ENCODE measurements at places on chromosomes 1 and 21.

GRCh38 chr1:115164940-115165705 lies 75.8 kb upstream of the TSPAN2 start:
- no peak for DNase-seq

DNA sequence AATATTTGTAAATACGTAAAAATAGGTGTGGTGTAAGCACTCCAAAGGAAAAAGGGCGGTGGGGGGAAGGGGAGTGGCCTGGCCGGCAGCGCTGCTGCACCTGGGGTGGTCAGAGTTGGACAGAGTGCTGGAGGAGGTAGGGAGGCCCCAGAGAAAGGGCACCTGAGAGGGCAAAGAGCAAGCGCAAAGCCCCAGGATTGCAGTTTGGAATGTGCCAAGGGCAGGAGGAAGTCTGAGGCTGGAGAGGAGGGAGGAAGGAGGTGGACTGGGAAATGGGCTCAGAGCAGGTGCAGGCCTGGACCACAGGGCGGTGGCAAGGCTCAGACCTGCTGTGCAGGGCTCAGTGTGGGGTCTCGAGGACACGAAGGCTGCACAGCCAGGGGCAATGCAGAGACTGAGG lies 30.6 kb downstream of the LDLRAP1 start:
- no peak for DNase-seq

DNA sequence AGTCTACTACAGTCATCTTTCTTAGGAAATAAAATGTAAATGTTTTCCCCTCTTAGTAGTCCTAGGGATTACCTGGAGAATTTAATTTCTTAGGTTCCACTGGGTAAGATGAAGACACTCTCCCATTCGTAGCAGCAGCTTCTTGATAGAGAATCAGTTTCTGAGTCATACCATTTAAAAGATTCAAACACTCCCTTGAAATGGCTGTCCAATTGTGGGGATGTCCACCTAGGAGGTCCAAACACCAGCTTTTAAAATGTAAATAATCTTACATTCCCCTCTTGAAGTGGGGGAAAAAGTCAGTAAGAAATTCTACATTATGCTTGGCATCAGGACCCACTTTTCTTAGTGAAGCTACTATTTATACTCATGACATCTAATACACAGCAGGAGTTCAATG lies 37.5 kb downstream of the NDC1 start:
- no peak for DNase-seq

- no peak for DNase-seq
These were observed 36.4 kb upstream of the BCL9 start for GRCh38 chr1:147504801-147505311.

DNA sequence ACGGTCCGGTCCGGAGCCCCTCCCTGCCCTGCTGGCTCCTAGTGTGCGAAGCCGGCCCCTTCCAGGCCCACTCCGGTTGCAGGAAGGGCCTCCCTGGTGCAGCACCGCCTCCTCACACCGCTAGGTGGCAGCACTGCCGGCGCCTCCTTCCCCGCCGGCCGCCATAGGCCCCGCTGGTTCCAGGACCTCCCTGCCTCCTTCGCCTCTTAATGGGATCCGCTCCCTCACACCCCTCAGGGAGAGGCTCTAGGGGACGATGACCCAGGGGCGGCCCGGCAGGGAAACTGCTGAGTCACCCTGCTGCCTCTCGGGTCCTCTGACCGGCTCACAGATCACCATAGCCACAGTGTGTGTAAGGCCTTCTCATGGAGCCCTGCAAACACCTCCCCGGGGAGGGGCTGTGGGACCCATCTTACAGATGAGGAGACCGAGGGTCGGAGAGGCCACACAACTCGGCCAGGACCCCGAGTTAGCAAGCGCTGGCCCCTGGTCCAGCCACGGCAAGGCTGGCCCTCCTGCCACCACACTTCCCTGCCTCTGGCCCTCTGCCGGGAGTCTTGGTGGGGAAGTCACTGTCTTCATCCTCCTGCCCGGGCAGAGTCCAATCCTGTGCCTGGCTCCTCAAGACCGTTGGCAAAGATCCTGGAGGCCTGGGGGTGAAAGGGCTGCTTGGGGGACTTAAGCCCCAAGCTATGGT lies 1.6 kb upstream of the AJAP1 start:
- DNase-seq, result peak; percentile 68

- DNase-seq, result no peak
These were observed 215.9 kb downstream of the NEGR1 start for GRCh38 chr1:72066431-72066830.

- DNase-seq, result no peak
These were observed 27.0 kb upstream of the ST6GALNAC5 start for GRCh38 chr1:76840278-76840677.

DNA sequence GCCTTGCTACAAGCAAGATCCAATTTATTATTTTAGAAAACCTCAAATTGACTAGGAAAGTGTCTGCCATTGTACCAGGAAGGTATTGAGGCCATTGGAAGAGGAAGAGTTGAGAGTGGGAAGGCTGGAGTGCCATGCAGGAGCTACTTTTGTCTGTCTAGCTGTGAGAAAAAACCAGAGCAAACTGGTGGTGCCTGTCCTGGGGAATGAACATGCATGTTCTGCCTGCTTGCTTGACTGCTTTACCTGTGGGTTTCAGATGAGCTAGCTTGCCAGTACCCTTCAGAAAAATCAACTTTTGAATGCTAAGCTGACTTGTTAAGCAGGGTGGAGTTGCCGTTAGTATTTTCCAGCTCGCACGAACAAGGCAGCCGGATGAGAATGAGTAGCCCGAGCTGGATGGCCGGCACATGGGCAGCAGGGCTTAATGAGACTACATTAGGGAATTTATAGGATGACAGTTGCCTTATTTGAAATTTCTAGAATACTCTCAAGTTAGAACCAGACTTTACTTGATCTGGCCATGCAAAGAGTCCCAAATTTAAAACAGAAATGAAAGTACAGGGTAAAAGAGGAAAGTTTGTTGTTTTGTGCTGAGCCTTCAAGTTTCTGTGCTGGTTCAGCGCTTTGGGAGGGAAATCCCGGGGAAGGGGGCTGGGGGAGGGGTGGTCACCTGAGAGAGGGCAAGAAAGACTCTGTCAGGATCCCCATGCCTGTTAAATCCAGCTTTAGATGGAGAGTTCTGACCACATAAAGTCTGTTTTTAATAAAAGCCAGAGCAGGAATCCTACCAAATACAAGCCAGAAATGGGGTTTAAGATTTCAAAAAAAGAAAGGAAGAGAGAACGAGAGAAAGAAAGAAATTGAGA lies 29.6 kb upstream of the C1orf105 start:
- no peak for DNase-seq

DNA sequence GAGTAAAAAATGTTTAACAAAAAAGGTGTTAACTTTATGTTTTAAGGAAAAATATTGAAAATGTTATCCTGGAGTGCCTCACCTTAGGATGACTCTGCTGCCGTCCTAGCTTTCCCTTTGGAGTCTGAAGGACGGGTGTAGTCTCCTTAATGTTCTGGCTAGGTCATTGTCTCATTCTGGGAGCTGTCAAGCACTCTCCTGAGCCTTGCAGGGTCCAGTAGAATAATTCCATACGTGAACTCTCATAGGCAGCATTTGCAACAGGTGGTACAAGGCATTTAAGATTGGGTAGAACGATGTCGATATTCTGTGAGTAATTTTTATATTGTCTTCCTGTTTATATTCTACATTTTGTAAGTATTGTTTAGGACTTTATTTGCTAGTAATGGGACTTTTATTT lies 283.6 kb upstream of the C1orf105 start:
- no peak for DNase-seq

DNA sequence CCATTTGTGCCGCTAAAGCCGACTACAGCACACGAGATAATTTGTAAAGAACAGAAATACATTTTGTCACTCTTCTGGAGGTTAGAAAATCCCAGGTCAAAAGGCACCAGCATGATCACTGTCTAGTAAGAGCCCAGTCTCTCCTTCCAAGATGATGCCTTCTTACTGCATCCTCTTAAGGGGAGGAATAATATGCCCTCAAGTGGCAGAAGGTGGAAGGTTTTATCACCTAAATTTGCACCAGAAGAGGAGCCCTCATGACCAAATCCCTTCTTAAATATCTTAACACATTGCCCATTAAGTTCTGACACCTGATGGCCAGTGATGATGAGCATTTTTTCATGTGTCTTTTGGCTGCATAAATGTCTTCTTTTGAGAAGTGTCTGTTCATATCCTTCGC lies 326.7 kb upstream of the RGS18 start:
- DNase-seq, result no peak

DNA sequence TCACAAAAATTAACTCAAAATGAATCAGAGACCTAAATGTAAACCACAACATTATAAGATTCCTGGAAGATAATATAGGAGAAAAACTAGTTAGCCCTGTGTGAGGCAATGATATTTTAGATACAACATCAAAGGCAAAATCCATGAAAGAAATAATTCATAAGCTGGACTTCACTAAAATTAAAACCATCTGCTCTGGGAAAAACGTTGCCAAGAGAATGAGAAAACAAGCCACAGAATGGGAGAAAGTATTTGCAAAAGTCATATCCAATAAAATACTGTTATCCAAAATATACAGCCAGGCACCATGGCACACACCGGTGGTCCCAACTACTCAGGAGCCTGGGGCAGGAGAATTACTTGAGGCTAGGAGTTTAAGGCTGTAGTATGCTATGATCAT lies 70.3 kb downstream of the SYF2 start:
- DNase-seq, result no peak
